ENCODE measurements at places on chromosomes 12 and 14.

DNA sequence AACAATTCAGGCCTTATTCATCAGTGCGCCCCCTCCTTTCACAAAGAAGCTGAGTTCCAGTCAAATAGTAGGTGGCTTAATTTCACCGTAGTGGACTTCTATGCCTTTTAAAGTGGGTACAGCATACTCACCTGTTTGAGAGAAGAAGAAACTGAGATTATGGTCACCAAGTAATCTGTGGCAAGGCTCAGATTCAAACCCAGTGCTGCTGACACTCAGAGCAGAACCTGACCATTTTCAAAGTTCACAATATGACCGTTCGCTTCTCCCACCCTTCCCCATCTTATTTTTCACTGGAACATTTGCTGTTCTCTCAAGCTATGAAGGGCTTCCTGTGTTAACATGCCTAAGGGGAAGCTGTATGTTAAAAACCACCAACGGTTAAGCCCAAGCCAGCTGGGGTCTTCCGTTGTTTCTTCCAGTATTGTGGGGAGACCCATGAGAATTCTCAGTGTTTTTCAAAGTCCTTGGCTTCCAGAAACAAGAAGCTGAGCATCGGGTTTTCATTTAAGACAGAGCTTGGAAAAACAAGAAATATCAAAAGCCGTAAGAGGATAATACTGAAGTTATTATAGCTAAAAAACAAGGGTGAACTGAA is 6.1 kb upstream of the PSMA6 start:
- DNase-seq, result no peak

- DNase-seq, result no peak
These were observed 57.8 kb downstream of the TMEM117 start for GRCh38 chr12:43893670-43894069.

- DNase-seq, result no peak
These were observed 27.9 kb upstream of the SPPL3 start for GRCh38 chr12:120932058-120932457.

GRCh38 chr14:37082449-37082848 is 90.0 kb downstream of the SLC25A21 start:
- DNase-seq, result no peak

GRCh38 chr12:16606201-16606849 is 363 bp upstream of the LMO3 start:
- DNase-seq, result no peak

Measured in stimulated activated CD4-positive, alpha-beta T cell treated with anti-CD3 and anti-CD28 coated beads, Interleukin-2, amount 100 ng/mL, for 4 hours (primary cell).